ENCODE measurements at places on chromosomes 12 and 14.

- DNase-seq: no peak
These were observed 15.4 kb downstream of the PXN start for GRCh38 chr12:120249875-120250795.

GRCh38 chr12:14803830-14804160 lies 325 bp downstream of the C12orf60 start:
- DNase-seq: no peak

DNA sequence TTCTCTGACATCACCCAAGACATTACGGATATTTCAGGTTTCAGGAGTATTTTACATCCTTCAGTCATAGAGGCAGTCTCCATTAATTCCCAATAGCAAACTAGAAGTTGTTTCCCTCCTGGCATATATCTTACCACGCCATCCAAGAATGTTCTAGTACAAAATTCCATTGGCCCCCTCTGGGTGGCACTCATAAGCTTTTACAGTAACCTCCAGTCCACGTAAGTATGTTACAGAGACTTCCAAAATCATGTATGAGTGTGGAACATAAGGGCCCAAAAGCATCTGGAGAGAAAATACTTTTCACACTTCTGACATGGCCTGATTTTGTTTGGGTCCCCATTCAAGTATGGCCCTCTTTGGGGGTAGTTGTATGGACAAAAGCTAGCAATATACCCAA lies 58.1 kb upstream of the DHRS4 start:
- DNase-seq: no peak

- DNase-seq: no peak
These were observed 3.8 kb downstream of the CBLN3 start for GRCh38 chr14:24425704-24426103.

Measured in stimulated activated CD8-positive, alpha-beta memory T cell treated with anti-CD3 and anti-CD28 coated beads, Interleukin-2, amount 100 ng/mL, for 1 hour (primary cell).